ENCODE measurements at places on chromosomes 6 and 20. TPM values are rescaled to one million over a fixed set of nuclear protein-coding genes. Genes with fewer than 3 reads are reported as not detected.

Gene SOX18
- total RNA-seq = not detected

Gene COL11A2
- total RNA-seq = 0.33 TPM

Gene PRL
- total RNA-seq = not detected

Gene FLRT3
- total RNA-seq = 2.1 TPM

Gene MUC22
- total RNA-seq = not detected

Gene MLN
- not detected for total RNA-seq

Gene GPLD1
- 0.81 TPM for total RNA-seq

Gene TRIM39
- total RNA-seq = 6.0 TPM

Gene RBM24
- total RNA-seq = 9.9 TPM

Gene CGAS
- total RNA-seq = 2.2 TPM

Gene UST
- total RNA-seq = 3.3 TPM

Gene CYP39A1
- total RNA-seq = 0.51 TPM

Gene B3GALT4
- total RNA-seq = 3.7 TPM

Data from mesangial cell (primary cell).